Pancreas (tissue), 10 donors: ENCODE measurements at places on chromosomes 2 and 18.

DNA sequence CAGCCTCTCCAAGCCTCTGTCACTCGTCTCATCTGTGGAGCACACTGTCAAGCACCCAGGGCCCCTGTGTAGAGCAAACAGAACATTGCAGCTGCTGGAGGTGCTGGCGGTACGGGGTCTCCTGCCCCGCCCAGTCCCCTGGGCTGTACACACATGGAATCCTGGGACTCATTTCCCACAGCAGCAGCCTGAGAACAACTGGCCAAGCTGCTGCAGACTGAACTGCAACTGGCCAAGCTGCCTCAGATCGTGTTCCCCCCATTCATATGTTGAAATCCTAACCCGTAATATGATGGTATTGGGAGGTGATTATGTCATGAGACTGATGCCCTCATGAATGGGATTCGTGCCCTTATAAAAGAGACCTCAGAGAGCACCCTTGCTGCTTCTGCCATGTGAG lies 130.5 kb downstream of the NCK2 start:
- no peak for DNase-seq

DNA sequence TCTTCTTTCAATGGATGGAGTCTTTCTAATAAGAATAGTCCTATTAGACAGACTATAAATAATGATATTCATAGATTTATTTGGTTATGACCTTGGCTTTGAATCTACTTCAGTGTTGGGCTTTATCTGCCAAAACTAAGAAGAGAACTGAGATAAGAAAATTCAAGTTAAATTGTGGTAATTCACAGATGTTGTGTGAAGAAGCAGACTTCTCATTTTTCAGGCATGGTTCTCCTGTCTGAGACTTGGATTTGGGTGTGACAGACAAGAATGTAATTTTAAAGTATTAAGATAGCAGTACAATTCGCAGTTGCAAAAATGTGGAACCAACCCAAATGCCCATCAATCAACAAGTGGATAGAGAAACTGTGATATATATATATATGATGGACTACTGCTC lies 124.7 kb downstream of the QPCT start:
- no peak for DNase-seq

GRCh38 chr2:3294069-3294468 lies 83.5 kb downstream of the EIPR1 start:
- no peak for DNase-seq

DNA sequence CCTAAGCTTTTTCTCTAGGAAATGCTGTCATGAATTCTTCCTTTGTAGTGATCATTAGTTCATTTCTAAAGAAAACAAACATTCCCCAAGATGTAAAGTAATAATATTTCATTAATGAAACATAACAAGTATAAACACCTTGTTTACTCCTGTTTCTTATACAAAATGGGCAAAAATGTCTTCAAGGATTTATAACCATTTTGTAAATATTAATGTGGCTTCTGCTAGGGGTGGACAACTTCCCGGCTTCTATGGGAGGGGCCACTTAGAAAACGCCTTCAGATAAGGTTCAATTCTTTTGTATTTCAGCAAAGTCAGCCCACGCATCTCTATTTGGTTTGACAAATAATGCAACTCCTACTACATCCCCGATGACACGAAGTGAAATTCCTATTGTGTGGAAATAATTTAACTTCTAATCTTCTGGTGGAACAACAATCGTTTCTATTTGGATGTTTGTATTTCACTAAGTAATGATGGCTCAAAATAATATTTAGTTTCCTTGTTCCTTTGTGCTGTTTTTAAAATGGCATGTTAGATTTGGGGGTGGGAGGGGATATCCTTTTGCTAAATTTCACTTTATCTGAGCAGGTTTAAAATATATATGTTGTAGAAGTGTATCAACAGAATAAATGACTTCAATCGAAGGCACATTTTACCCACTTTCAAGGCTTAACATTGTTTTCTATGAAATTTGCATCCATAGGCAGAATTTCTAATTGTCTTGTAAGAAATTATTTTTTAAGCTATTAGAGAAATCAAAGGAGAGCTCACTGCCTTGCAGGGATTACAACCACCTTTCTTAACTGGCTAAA lies 14.7 kb upstream of the HOXD1 start:
- no peak for DNase-seq

- no peak for DNase-seq
Measured at GRCh38 chr2:27863146-27863545, 27.0 kb downstream of the RBKS start.
